ENCODE measurements at places on chromosomes 3 and 15.

DNA sequence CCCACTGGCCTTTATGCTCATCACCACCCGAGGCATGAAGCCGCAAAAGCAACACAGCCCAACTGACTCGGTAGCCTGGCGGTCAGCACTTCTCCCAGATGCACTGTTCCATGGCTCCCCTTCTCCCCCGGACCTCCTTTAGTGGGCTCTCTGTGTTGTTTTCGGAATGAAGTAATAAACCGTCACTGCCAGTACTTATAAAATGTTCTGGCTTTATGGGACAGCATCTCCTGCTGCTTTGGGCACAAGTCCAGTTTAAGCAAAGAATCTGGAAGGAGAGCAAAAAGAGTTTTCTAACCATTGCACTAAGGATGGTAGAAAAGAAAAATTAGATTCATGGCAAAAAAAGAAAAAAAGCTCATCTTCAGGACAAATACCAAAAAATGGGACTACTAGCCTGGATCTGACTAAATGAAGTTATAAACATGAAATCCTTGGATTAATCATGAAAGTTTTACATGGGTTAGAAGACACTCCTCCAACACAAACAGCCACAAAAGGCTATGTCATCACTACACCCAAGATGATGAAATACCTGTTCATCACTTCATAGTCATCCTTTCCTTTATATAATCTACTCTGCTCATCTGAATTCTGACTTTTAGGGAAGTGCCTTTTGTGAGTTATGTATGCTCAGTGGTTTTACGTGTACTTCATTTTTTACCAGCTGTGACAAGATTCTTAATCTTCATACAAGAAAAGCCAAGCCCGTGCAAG is 89.5 kb upstream of the UBE2E2 start:
- no peak for DNase-seq

DNA sequence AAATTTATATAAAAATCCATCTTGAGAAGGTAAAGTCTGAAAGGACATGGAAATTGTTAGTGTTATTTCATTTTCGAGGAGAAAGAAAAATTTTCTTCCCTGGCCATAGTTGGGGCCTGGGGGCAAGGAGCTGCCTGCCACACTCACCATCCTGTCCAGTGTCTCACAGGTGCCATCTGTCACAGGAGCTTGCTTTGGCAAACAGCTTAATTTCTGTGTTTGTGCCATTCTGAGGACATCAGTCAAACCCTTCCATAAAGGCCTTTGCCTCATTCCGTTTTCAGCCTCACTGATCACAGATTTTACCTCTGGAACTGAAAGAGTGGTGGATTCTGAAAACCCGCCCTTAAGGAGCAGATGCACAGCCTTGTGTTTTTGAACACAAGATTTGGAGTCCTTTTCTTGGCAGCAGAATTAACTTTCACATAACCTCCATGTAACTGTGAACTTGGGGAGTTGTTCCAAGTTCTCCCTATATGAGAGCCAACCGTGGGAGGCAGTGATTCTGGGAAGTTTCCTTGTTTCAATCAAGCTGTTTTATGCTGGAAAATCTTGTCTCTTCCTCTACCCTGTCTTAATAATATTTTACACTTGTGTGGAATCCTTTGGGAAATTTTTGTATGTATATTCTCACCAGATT is 254.7 kb downstream of the CACNA2D3 start:
- no peak for DNase-seq

DNA sequence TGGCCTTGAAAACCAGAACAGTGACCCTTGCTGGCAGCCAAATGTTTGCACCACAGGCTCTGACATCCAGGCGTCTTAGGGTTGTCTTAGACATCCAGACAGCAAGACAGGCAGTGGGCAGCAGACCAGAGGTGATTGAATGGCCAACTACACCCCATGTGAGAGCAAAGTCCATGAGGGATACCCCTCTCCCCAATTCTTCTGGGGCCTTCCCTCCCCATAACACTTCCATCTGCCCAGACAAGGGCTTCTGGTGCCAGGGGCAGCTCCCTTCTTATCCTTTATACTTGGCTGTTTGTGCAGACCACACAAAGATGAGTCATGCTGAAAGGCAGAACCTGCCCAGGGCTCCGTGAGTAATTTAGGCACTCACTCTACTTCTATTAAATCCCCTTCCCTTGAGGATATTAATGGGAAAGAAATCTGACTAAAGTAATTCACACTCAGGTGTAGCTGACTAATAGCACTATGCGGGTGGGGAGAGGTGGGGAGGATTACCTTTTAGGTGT is 257.9 kb downstream of the UACA start:
- no peak for DNase-seq

DNA sequence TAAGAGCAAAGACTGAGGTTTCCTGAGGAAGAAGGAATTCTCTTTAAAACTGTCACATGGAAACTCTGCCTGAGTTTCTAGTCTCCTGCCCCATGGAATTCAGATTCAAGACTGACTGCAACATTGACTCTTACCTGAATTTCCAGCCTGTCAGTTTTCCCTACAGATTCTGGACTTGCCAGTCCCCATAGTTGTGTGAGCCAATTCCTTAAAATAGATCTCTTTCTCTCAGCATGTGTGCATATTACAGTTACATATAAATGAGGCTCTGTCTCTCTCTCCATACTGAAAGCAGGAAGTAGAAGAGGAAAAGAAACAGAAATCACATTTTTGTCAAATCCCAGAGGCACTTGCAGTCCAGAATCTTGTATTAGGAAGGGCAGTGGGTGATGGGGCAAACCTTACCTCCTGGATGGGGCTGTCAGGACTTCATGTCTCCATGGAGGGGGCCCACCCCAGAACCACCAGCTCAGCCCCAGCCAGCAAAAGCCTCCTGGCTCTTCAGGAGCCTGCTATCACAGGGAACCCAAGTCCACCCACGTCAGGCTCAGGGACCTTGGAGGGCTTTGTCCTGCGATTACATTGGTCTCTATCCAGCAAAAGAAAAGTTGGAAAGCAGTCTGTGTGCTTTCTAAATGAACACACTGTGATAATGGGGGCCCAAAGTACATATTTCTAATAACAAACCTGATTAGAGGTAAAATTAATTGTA is 18.8 kb upstream of the GOLGA8J start:
- DNase-seq = no peak

GRCh38 chr15:32880642-32881041 is 162.8 kb downstream of the GREM1 start:
- no peak for DNase-seq

DNA sequence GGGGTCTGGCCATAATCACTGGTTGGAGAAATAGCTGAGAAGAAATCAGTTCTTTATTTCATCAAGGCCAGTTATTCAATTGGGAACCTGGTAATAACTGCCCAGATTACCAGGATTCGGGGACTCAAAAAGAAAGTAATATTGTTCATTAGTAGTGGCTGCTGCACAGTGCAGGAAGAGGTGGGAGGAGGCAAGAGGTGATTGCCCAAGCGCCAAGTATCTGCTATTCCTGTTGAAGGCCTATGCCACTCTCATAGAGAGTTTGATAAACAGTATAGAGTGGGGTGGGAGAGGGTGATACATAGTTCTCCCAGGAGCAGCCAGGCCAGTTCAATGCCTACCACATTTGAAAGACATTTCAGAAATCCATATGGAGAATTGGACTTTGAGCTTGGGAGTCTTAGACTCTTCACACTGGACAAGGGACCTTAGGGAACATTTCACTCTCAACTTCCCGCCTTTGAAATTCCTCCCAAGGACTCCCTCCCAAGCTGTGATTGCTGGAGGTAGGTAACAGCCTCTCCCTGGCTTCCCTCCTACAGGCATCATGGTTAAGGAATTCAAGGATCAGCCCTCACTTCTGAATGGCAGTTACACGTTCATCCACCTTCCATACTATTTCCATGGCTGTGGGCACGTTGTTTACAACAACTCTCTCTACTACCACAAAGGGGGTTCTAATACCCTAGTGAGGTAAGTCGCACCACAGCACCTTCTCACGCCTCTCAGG is 59.8 kb downstream of the GLDN start:
- DNase-seq = no peak

GRCh38 chr15:92394309-92395097 is 822 bp downstream of the ST8SIA2 start:
- no peak for DNase-seq

GRCh38 chr3:123085293-123085931 is 18.6 kb downstream of the PDIA5 start:
- DNase-seq = no peak

- no peak for DNase-seq
Measured at GRCh38 chr3:184778426-184779332, 33.3 kb upstream of the VPS8 start.

GRCh38 chr15:26561130-26561529 is 211.7 kb downstream of the GABRB3 start:
- DNase-seq = no peak

- DNase-seq = no peak
Measured at GRCh38 chr3:155619118-155619915, 125.6 kb downstream of the PLCH1 start.

GRCh38 chr3:126351771-126352475 is 5.3 kb downstream of the KLF15 start:
- DNase-seq = no peak

GRCh38 chr15:51280838-51281237 is 57.6 kb downstream of the CYP19A1 start:
- no peak for DNase-seq

GRCh38 chr3:87796843-87797185 is 262.0 kb downstream of the CGGBP1 start:
- DNase-seq = no peak

- DNase-seq = no peak
Measured at GRCh38 chr3:170062769-170063168, 25.0 kb downstream of the GPR160 start.

GRCh38 chr15:87033056-87033455 is 953.4 kb downstream of the AGBL1 start:
- DNase-seq = no peak

All from activated CD8-positive, alpha-beta memory T cell treated with anti-CD3 and anti-CD28 coated beads for 1 hour (primary cell).